ENCODE measurements at places on chromosomes 4 and X. TPM values are rescaled to one million over a fixed set of nuclear protein-coding genes. Genes with fewer than 3 reads are reported as not detected.

The CLIC2 gene
- 6.0 TPM for polyA plus RNA-seq

The ODAPH gene
- not detected for polyA plus RNA-seq

The TEX13D gene
- polyA plus RNA-seq: not detected

The TLR2 gene
- polyA plus RNA-seq: 12.1 TPM

The PAGE4 gene
- not detected for polyA plus RNA-seq

DNA sequence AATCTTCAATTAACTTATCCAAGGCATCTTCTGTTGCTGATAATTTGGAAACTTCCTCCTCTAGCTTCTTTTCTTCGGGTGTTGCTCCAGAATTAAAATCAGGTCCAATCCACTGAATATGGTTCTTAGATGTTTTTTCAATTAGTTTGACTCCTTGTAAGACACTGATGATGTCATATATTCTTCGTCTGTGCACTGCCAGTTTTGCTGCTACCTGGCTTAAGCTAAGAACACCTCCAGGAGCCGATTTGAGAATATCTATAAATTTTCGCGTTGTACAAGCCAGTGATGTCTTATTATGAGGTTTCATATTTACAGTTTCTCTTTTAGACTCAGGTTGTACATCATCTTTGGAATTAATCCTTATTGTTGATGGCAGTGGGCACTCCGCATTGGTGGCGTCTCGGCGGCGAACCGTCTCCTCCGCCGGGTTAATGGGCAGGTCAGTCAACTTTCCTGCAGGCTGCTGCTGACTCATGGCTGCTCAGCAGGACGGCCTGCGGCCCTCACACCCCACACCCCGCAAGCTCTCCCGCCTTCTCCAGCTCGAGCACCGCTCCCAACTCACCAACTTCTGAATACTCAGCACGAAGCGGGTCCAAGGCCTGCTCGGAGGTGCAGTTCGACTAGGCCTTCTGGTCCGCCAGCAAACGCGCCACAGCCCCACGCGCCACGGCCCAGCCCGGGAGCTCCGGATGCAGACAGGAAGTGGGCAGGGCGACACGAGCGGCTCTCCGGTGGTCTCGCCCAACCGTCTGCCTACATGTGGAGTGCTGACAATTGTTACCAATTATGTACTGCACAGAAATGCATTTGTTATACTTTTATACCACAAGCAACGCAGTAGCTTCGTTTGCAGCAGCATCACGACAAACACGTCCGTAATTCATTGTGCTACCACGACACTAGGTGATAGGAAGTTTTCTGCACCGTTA, 49.2 kb upstream of the FHL1 start:
- DNase-seq: no peak

The GLRA2 gene
- polyA plus RNA-seq: 1.0 TPM

DNA sequence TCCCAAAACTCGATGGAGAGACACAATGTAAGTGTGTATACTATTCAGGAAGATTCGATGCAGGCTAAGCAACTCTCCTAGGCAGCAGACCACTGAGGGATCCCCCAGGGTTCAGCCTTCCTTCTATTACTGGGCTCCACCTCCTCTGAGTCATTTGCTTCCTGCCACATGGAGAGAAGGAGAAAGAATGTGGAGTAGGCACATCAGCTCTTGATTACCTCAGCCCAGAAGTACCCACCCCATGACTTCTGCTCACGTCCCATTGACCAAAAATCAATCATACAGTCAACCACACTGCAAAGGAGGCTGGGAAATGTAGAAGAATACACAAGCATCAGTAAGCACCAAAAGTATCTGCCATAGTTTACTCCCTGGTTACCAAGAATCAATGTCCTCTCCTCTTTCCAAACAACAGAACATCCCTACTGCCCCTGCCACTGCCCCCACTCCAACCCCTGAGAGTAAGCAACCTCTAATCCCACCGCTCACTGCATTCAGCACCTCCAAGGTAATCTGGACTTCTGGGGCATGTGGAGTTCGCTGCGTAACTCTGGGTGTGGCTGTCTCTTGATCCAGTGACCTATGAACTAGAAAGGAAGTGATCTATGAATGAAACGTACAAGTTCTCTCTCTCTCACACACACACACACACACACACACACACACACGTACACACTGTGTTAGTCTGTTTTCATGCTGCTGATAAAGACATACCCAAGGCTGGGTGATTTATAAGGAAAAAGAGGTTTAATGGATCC, 91.2 kb upstream of the C1QTNF7 start:
- DNase-seq: no peak

GRCh38 chrX:155857561-155857960, 23.6 kb upstream of the VAMP7 start:
- no peak for DNase-seq

DNA sequence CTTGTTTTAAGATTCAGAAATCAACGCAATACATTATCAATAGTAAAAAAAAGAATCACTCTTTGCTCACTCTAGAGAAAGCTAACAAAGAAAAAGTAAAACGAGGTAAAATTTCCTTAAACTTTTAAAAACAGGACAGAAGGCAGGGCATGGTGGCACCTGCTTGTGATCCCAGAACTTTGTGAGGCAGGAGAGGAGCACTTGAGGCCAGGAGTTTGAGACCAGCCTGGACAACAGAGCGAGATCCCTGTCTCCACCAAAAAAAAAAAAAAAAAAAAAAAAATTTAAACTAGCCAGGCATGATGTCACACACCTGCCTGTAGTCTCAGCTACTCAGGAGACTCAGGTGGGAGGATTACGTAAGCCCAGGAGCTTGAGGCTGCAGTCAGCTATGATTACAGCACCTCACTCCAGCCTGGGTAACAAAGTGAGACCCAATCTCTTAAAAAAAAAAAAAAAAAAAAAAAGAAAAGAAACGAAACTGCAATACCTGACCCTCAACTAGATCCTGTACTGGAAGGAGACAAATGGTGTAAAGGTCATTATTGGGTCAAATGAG, 3.5 kb downstream of the CCNI start:
- DNase-seq: peak; percentile 52

- DNase-seq: peak; percentile 65
Observed at GRCh38 chr4:145734576-145735346, 54.8 kb downstream of the C4orf51 start.

The EREG gene
- polyA plus RNA-seq: 6.8 TPM

DNA sequence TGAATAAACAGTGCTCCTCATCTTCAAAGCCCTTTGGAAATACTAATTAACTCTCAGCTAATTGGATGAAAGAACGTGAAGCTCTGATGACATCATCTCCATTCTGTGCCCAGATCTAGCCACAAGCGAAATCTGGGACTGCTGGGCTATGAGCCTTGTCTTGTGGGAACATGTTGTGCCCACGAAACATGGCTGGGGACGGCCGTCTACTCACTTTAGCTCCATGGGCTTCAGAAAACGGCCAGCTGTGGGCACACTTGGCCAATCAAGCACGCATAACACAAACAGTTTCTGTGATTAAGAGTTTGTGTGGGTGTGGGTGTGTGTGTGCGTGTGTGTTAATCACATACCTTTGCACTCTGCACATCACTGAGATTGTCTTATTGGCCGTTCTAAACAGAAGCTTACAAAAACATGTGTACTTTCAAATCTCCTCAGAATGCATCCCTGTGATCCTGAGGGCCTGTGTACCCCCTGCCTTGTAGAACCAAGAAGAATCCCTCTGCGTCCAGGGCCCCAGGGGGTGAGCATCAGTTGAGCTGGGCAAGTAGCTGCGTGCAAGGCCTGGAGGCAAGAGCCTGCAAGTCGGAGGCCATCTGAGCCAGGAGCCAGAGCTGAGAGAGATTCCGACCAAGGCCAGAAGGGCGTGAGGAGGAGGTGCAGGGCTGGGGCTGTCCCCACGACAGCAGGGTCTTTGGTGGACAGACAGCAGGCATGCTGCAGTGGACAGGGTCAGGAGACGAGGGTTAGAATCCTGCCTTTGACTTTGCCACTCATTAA, 18.7 kb upstream of the ZNF185 start:
- no peak for DNase-seq

The MAGEA6 gene
- not detected for polyA plus RNA-seq

- no peak for DNase-seq
Observed at GRCh38 chr4:112819729-112820128, 182.8 kb downstream of the LARP7 start.

GRCh38 chr4:81747242-81747930, 275.7 kb upstream of the RASGEF1B start:
- no peak for DNase-seq
